GM23338 (cell line): ENCODE measurements at places on chromosomes 6 and 20. TPM values are rescaled to one million over a fixed set of nuclear protein-coding genes. Genes with fewer than 3 reads are reported as not detected.

Gene LGSN
- 0.45 TPM in 1 of 2 replicates, not detected in the other for total RNA-seq

Gene F13A1
- total RNA-seq: 0.31 and 11.4 TPM in 2 replicates

Gene JARID2
- total RNA-seq: 177 and 196 TPM in 2 replicates

Gene MDN1
- 199 and 217 TPM in 2 replicates for total RNA-seq

Gene TRIM15
- 0.23 and 1.0 TPM in 2 replicates for total RNA-seq

Gene KIF25
- 0.69 and 1.5 TPM in 2 replicates for total RNA-seq

Gene UST
- total RNA-seq: 32.3 and 33.0 TPM in 2 replicates

Gene BPIFB2
- not detected in 2 replicates for total RNA-seq

Gene ZC2HC1B
- not detected in 2 replicates for total RNA-seq

Gene CST7
- total RNA-seq: not detected in 2 replicates

Gene SYCP2L
- total RNA-seq: 4.9 and 11.0 TPM in 2 replicates

Gene BAG2
- total RNA-seq: 8.5 TPM in 2 replicates

Gene HLA-E
- total RNA-seq: 36.0 and 44.2 TPM in 2 replicates

Gene PTCRA
- total RNA-seq: not detected in 2 replicates

Gene FUT9
- 6.8 and 7.1 TPM in 2 replicates for total RNA-seq

Gene LST1
- not detected in 2 replicates for total RNA-seq

Gene POPDC3
- total RNA-seq: 5.1 TPM in 2 replicates

Gene ANGPT4
- 0.17 and 1.0 TPM in 2 replicates for total RNA-seq

Gene TP53TG5
- not detected in 2 replicates for total RNA-seq

Gene RAET1G
- total RNA-seq: not detected in 2 replicates

Gene ECT2L
- 0.03 TPM in 1 of 2 replicates, not detected in the other for total RNA-seq

Gene CRYBG1
- 17.2 and 19.3 TPM in 2 replicates for total RNA-seq

Gene LY86
- not detected in 2 replicates for total RNA-seq

Gene ITCH
- 24.9 and 31.6 TPM in 2 replicates for total RNA-seq

Gene NRSN2
- 14.4 and 19.8 TPM in 2 replicates for total RNA-seq

Gene NR2E1
- not detected in 2 replicates for total RNA-seq

Gene AGPAT4
- 18.3 and 19.3 TPM in 2 replicates for total RNA-seq

Gene HAO1
- not detected in 2 replicates for total RNA-seq

Gene GRM1
- 0.39 and 0.63 TPM in 2 replicates for total RNA-seq

Gene GPR6
- total RNA-seq: 0.49 TPM in 1 of 2 replicates, not detected in the other
